ENCODE measurements at places on chromosomes 16 and 17.

DNA sequence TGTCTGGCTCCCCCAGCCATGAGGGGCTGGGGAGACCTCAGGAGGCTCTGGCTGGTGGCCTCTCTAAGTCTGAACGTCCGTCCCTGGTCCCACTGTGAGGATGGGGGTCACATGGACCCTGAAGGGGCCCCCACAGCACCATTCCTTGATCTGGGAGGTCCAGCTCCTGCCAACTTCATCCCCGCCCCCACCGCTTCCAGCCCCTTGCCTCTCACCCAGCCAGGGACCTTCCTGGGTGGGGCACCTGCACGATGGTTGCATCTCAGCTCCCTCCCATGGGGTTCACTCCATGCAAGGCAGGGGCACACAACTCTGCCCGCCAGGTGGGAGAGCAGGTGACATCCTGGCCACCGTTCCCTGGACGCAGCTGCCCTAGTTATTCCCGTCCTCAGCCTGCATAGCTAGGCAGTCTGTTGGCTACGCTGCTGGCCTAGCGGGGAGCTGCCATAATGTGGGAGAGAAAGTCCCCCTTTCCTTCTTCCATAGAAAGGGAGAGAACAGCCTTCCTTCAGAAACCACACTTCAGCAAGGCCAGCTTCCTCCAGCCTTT, 217.9 kb upstream of the RPL38 start:
- DNase-seq: no peak

- no peak for DNase-seq
Measured at GRCh38 chr16:62870554-62870953, 834.3 kb upstream of the CDH8 start.

GRCh38 chr16:1184156-1184868, 31.4 kb downstream of the CACNA1H start:
- DNase-seq: no peak

GRCh38 chr17:17236295-17237025, 508 bp downstream of the FLCN start:
- DNase-seq: peak; percentile 45

DNA sequence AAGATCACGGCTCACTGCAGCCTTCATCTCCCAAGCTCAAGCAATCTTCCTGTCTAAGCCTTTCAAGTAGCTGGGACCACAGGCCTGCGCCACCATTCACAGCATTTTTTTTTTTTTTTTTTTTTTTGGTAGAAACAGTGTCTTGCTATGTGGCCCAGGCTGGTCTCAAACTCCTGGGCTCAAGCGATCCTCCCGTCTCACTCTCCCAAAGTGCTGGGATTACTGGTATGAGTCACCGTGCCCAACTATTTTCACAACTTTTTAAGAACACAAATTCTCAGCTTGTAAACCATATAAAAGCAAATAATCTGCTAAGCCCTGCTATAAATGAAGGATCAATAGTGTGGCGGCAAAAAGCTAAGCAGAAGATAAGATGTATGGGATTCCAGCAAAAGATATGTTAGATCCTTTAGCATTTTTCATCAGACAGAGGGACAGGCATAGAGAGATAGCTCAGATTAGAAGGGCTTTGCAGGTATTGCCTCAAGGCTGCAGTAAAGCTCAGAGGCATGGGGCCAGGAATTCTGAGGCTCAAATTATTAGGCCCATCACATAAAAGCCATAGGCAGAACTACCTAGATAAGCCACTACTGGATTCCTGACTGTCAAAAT, 55.1 kb downstream of the EMP2 start:
- no peak for DNase-seq

- no peak for DNase-seq
Measured at GRCh38 chr16:17369421-17370222, 101.1 kb downstream of the XYLT1 start.

DNA sequence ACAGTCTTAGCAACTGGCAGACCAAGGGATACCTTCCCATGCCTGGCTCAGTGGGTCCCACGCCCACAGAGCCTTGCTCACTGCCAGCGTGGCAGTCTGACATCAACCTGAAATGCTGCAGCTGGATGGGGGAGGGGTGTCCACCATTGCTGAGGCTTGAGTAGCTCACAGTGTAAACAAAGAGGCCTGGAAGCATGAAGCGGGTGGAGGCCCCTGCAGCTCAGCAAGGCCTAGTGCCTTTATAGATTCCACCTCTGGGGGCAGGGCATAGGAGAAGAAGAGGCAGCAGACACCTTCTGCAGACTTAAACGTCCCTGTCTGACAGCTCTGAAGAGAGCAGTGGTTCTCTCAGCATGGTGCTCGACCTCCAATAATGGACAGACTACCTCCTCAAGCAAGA, 263.2 kb downstream of the KIF2B start:
- DNase-seq: no peak

DNA sequence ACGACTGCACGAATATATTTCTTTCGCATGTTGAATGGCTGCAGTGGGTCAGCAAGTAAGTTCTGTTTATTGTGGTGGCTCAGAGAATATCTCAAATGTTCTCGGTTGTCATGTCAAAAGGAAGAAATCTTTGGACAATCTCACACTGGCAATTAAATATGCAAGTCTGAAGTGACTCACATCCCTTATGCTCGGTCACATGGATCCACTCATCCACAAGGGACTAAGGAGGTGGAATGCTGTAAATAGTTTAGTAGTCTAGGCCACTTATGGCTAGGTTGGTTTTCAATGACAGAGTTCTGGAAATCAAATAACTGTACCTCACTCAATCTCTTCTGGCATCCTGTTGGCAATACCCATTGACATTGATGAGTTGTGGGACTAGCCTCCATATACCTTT, 33.0 kb upstream of the PMP22 start:
- peak; percentile 71 for DNase-seq

DNA sequence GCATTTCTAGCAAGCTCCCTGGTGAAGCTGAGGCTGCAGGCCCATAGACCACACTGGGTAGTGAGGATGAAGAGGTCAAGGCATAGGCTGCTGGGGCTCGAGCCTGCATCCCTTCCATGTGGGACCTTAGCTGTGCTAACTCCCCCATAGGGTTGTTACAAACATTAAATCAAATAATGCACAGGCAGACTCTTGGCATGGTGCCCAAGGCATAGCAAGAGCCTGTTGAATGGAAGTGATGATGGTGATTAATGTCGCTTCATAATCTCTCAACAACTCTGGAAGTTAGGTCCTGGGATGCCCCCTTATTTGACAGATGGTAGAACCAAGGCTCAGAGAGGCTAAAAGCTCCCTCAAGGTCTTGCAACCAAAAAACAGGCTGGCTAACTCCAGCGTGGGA, 283.9 kb upstream of the EEF2KMT start:
- no peak for DNase-seq

GRCh38 chr16:56241596-56241995, 50.3 kb downstream of the GNAO1 start:
- peak; percentile 82 for DNase-seq

DNA sequence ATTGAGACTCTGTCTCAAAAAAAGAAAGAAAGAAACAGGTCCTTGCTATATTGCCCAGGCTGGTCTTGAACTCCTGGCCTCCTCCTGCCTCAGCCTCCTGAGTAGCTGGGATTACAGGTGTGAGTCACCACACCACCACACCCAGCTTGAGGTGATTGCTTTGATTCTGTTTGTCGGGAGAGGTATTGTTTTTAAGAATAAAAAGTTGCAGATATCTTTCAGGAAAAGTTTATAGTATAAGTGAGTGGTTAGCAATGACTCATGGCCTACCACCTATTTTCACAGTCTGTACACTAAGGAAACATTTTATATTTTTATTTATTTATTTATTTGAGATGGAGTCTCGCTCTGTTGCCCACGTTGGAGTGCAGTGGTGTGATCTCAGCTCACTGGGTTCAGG, 45.0 kb downstream of the RHOT1 start:
- DNase-seq: no peak

- DNase-seq: no peak
Measured at GRCh38 chr17:17027442-17028058, 14.7 kb upstream of the MPRIP start.

DNA sequence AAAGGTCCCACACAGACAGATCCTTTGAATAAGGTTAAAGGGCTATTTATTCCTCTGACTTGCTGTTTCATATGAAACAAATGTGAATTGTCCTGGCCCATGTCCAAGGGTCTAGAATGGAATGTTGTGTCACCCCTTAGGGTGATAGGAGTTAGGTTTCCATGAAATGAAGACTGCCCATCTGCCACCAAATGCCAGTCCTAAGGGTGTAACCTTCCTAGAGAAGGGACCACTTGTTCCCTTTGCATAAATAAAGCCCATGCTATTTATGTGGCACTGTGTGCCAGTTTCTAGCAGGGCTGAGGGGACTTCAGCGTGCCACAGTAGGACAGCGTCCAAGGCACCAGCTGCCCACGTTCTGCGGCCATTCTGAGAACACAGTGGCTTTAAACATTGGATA, 171.3 kb downstream of the ABCA8 start:
- no peak for DNase-seq

DNA sequence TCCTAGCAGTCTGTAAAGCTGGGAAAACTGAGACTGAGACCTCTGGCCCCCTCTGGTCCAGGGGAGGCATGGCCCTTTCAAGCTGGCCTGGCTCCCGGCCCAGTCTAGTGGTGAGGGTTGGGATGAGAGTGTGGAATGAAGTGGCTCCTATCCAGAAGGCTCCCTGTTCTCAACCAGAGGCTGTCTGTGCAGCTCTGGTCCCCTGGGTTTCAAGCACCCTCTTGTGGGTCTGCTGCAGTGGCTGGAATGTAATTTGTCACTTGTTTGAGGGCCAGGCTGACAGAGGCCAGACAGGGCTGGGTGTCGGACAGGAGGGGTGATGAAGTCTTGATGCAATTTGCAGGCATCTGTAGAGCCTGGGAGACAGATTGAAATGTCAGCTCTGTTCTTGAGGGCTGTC, 22.1 kb upstream of the PHF12 start:
- peak; percentile 73 for DNase-seq

DNA sequence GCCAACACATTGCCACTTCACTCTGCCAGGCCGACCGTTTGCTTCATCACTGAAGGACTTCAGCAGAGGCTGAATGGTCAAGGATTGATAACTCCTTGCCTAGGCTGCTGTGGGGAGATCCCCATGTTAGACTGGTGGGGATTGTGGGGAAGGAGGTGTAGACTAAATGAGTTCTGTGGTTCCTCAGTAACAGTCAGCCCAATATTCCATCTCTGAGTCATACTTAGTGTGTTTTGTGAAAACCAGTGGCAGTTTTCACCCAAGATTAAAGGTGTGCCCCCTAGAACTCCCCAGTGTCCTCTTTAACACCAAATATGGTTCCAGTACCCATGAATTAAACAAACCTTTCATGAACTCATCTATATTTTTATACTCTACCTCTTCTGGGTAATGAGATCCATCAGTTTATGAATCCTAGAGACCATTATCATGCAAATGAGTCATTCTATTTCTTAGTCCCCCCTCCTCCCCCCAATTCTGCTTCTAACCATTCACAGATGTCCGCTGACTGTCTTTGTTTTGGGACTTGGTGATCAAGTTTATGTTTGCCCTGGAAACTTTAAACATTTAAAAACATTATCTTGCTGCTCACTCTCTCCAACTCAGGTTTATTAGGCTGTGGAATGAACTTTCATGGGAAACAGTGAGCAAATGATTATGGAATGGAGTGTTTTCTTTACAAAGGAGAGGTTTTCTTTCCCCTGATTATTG, 66.8 kb upstream of the GAS7 start:
- peak; percentile 9 for DNase-seq

- no peak for DNase-seq
Measured at GRCh38 chr16:25580041-25580440, 111.7 kb upstream of the HS3ST4 start.

GRCh38 chr17:30503558-30503957, 26.4 kb downstream of the GOSR1 start:
- peak; percentile 62 for DNase-seq

- no peak for DNase-seq
Measured at GRCh38 chr16:9134306-9134705, 42.9 kb downstream of the HAPSTR1 start.

DNA sequence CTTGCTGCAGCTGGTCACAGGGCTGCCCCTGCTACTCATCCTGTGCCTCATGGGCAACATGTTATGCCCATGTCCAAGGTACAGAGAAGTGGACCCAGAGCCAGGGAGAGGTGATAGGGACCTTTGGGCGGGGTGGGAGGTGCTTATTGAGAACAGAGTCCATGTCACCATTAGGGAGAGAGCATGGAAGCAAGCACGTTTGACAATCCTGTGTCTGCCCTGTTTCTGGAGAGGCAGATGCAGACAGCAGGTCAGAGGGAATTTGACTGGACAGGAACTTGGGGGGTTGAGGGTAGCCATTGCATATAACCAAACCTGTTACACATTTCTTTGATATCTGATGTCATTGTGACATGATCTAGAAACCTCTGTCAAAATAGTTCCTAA, 14.3 kb upstream of the ARL4D start:
- no peak for DNase-seq
